ENCODE measurements at places on chromosomes 12 and 14.
A peak's percentile ranks its signal among the peaks of the same experiment; 100 is the strongest.

- DNase-seq: peak; percentile 35
Measured at GRCh38 chr14:65958664-65959562, 527.3 kb upstream of the CCDC196 start.

GRCh38 chr14:98792171-98792570 is 479.8 kb downstream of the BCL11B start:
- no peak for DNase-seq

GRCh38 chr12:119444462-119445044 is 110.0 kb downstream of the CCDC60 start:
- DNase-seq: peak; percentile 28

- no peak for DNase-seq
Measured at GRCh38 chr12:88856201-88856600, 275.9 kb upstream of the KITLG start.

DNA sequence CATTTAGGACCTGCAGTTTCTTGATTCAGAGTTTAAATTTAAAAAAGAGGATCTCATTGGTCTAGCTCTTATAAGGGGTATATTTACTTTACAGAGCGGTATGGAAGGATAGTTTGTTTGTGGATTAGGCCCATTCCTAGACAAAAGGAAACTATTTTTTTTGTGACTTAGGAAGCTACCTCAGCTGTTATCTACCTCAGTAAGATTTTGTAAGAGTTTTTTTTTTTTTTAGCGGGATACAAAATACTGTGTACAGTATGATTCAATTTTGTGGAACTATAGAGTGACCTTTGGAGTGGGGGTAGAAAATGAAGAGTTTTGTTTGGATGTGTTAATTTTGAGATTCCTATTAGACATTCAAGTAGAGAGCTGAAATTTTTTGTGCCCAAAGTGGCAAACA is 104.6 kb upstream of the ATF1 start:
- no peak for DNase-seq

GRCh38 chr14:53367644-53368026 is 214.5 kb upstream of the DDHD1 start:
- DNase-seq: peak; percentile 52

DNA sequence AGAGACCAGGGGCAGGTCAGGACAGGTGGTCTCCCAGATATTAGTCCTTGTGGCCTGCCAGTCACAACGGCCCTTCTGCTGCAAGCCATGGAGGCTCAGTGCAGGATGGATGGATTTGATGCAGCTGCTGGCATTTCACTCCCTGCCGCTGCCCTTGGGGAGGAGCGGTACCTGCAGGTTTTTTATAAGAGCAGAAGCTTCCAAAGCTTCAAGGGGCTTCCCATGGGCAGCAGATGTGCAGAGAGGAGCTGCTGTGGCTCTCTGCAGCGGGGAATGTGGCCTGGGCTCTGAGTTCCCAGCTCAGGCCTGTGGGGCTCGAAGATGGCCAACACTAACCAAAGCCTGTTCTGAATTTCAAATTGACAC is 379.3 kb downstream of the DPF3 start:
- DNase-seq: no peak

- no peak for DNase-seq
Measured at GRCh38 chr14:96037891-96038557, 1.1 kb upstream of the C14orf132 start.

DNA sequence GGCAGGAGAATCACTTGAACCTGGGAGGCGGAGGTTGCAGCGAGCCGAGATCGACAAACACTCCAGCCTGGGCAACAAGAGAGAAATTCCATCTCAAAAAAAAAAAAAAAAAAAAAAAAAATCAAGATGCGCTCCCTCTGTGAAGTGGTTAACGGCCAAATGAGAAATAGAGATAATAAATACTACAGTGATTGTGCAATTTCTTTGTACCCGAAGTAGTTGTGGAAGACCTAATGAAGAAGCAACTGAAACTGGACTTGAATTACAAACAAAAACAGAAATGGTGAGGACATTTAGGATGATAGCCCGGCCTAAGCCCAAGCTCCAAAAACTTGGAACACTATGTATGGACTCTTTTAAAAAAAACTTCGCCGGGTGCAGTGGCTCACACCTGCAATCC is 44.2 kb upstream of the CDK17 start:
- no peak for DNase-seq

GRCh38 chr14:52315355-52315718 is 1.2 kb downstream of the PTGER2 start:
- no peak for DNase-seq

Data from endothelial cell of umbilical vein (primary cell).